ENCODE measurements at places on chromosomes 12 and 14. TPM values are rescaled to one million over a fixed set of nuclear protein-coding genes. Genes with fewer than 3 reads are reported as not detected.

The AQP2 gene
- not detected for total RNA-seq

The DIABLO gene
- 102 TPM for total RNA-seq

The KRT78 gene
- not detected for total RNA-seq

The ADCY6 gene
- total RNA-seq, result 18.1 TPM

The ZDHHC22 gene
- not detected for total RNA-seq

All from IMR-90 (cell line).